ENCODE measurements at places on chromosomes 13 and 19.

DNA sequence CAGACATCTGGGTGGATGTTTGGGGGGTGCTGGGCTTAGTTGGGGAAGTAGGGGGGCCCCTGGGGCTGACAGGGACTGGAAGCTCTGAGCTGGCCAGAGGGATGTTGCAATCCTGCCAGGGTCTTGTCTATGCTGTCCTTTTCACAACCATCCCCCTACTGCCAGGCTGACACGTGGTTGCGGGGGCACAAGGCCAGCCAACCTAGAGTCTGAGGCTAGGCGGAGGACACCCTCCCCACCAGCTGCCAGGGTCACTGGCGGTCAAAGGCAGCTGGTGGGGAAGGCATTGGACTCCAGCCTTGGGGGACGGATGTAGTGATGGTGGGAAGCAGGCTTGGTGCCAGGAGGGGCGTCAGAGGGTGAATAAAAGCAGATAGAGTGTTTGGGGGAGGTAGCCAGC, 1.6 kb upstream of the APOC1 start:
- peak; percentile 62 for DNase-seq

DNA sequence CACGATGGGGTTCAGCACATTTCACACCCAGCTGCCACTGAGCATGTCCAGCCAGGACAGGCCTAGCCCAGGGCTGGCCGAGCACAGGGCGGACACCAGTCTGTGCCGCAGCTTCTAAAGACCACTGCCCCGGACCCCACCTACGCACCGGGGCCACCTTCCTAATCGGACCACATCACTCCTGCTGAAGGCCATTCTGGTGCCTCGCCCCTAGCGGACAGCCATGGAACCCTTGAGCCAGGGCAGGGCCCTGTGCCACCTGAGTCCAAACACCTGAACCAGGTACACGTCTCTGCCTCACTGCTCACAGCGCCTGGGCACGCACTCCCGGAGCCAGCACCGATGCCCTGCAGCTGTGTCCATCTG, 8.4 kb upstream of the C13orf46 start:
- no peak for DNase-seq

- no peak for DNase-seq
Observed at GRCh38 chr13:65653613-65654012, 1576.5 kb downstream of the PCDH9 start.

GRCh38 chr19:32359581-32359980, 14.2 kb downstream of the ZNF507 start:
- no peak for DNase-seq

- no peak for DNase-seq
Observed at GRCh38 chr13:106173891-106174610, 361.4 kb downstream of the EFNB2 start.

DNA sequence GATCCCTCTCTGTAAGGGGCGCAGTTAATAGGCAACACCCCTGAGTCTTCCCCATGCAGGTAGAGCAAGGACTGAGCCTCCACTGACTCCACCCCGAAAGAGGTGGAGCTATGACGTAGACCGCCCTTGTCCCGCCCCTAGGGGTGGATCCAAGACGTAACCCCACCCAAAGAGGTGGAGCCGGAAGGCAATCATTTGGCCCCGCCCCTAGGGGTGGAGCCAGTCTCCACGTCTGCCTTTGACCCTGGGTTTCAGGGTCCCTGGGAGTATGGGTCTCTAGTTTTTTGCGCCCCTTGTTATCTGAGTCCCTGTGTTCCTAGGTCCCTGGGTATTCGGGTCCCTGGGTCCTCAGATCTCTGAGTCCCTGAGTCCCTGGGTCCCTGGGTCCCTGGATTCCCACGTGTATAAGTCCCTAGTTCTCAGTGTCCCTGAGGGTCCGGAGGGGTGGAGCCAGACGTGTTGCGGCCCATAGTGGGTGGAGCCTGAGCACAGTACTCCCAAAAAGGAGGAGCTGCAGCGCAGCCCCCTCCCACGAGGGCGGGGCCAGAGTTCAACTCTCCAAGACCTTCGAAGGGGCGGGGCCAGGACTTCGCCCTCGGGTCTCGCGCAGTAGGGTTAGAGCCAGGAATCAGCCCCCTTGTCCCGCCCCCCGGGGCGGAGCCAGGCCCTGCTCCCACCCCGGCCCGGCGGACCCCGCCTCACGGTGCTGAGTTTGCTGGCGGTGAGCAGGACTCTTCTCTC, 5.3 kb downstream of the DENND1C start:
- DNase-seq, result peak; percentile 63

DNA sequence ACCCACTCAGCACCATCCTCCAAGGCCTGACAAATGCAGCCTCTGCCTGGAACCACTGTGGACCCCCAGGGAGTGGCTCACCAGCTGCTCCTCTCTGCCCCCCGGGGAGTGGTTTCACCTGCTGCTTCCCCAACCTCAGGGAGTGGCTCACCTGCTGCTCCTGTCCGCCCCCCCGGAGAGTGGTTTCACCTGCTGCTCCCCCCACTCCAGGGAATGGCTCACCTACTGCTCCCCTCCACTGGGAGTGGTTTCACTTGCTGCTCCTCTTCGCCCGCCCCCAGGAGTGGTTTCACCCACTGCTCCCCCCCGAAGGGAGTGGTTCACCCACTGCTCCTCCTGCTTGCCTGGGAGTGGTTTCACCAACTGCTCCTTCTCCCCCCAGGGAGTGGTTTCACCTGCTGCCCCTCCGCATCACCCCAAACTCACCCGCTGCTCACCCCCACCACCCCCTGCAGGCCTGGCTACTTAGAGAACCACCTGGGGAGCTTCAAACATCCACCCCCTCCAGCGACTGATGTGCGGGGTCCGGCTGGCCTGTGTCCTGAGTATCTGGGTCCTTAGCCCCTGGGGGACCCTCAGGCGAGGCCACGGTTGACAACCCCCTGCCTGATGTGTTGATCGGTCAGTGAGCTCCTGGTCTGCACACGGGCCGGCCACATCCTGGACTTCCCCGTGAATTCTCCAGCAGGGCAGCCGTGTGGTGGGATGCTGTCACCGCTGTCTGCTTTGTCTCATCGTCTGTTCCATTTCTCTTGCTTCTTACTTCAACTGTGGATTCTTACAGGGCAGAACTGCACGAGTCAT, 14.6 kb upstream of the TMEM255B start:
- no peak for DNase-seq

DNA sequence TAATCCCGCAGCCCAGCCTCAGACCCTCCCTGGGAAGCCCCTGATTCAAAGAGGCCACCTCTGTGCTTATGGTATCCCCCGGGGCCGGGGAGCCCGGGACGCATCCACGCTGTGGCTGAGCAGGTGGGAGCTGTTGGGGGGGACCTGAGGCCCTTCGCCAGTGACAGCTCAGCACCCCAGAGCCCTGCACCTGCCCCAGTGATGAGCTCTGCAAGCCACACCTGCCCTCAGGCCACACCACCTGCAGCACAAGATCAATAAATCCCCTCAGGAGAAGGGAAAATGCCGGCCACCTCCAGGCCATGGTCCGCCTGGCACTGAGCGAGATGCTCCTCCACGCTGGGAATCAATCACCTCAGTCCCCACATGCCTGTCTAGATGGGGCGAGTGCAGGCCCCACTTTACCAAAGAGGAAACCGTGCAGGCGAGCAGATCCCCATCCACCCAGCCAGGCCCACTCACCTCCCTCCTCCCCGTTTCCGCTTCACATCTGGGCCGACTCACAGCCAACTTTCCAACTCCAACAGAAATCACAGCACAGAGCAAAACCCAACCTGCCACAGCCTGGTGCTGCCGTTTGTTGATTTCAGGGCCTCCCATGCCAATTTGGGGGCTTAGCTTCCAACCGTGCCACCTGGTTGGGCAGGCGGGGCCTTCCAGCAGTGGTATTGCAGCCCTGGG, 12.8 kb downstream of the MOB3A start:
- DNase-seq, result peak; percentile 59

DNA sequence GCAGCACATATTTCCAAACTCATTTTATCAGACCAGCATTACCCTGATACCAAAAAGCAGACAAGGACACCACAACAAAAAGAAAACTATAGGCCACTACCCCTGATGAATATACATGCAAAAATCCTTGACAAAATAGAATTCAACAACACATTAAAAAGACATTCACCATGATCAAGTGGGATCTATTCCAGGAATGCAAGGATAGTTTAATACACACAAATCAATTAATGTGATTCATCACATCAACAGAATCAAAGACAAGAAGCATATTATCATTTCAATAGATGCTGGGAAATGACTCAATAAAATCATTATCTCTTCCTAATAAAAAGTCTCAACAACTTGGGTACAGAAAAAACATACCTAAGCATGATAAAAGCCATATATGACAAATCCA, 11.2 kb downstream of the ZNF347 start:
- DNase-seq, result no peak

DNA sequence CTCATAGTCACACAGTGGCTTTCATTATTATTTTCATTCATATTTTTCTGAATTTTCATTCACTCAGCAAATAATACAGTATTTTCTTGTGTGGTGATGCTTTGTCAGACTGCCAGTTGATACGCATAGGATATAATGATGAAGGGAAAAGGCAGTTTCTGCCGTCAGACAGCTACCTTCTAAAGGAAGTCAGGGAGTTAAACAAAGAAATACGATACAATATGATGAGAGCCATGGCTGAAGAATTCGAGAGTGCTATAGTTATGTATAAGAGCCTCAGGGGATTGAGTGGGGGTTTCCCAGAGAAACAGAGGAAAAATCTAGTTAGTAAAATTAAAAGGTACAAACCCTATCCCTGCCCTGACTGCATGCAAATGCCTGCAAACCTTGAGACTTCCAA, 479.1 kb downstream of the OLFM4 start:
- DNase-seq, result no peak

DNA sequence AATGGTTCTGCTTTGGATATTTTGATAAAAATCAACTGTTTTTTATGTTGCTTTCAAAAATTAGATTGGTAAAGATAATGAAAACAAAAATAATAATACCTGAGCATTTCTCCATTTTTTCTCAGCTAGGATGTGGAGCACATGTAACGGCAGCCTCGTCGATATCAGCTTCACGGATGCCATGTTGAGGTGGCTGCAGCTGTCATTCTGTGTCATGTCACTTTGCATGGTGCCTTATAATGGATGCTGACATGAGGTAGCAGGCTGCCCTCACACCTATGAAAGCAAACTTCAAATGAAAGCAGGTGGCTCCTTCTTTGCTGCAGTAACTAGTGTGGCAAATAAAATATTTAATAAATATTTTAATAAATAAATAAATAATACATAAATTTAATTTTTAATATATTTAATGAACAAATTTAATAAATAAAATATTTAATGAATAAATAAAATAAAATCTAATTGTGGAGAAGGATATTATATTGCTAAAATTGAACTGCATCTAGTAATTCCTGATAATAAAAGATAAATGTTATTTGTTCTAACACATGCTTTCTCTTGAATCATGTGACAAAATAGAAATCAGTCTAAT, 955.7 kb upstream of the SLC10A2 start:
- no peak for DNase-seq

- no peak for DNase-seq
Observed at GRCh38 chr19:33450689-33451088, 70.9 kb downstream of the PEPD start.

DNA sequence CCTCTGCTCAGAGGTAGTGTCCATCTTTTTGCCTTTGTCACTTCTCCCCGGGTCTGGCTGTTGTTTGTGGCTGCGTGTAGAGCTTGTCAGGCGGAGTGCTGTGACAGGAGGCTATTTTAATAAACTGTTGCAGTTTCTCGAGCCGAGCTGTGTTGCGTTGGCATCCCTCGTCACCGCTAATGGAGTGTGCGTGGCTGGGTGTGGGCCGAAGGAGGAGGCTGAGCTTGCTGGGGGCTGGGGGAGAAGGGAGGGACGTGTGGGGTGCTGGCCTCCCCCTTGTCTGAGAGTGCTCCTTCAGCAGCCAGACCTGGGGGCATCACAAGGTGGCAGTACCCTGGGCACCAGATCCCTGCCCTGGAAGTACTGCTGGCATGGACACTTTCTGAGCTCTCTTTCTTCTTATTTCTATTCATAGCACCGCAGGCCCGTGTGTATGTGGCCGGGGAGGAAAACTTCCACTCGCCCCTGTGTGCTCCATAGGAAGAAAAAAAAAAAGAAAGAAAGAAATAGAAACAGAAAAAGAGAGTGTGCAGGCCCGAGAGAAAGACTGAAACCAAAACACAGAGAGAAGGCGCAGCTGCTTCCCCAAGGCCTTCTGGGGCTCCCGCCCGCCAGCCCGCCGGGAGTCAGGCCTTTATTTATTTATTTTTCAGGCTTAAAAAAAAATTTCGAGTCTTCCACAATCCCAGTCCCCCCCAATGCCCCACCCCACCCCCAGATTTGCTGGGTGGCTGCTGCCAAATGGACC, 27.0 kb downstream of the NFIX start:
- peak; percentile 30 for DNase-seq

- no peak for DNase-seq
Observed at GRCh38 chr19:55711719-55712118, 26.5 kb downstream of the NLRP9 start.

DNA sequence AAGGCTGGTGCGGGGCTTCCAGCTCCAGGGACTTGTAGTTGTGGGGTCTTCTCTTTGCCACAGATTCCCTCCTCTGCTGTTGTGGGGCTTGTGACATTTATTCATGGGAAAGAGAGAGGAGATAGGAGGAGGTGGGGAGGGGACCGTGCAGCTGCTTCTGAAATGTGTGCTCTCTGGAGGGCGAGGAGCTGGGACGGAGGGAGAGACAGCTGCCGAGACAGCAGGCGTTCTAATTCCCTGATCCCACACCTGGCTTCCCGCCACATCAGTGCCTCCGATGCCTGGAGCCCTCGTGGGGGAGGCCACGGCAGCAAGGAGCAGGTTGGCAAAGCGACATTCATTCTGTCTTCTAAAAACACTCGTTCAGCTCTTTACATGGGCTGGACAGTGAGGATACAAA, 164.4 kb downstream of the USP12 start:
- no peak for DNase-seq

GRCh38 chr13:63629591-63629990, 2213.9 kb upstream of the PCDH20 start:
- no peak for DNase-seq

DNA sequence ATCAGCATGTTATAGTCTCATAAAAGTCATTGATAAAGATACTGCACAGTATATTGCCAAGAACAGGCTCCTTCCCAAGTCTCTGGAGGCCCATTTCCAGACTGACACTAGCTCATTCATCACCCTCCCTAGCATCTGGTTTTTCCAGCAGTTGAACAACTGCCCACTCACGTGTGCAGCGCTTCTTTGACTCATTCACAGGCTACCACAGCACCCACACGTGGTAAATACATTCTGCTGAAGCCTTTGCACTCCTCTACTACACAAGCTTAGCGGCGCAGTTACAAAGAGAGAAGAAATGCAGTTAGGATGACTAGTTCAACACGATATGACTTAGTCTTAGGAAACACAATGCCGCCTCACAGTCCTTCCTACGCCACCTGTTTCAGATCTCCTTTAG, 87.7 kb downstream of the DOCK9 start:
- peak; percentile 71 for DNase-seq
